Breast epithelium (tissue), 4 donors: ENCODE measurements at places on chromosomes 6 and 20. TPM values are rescaled to one million over a fixed set of nuclear protein-coding genes. Genes with fewer than 3 reads are reported as not detected.

The SAMD3 gene
- total RNA-seq = 1.2 TPM

The ZNF831 gene
- total RNA-seq = 1.6 TPM

The LRRC73 gene
- 0.29 TPM for total RNA-seq

The LAMA5 gene
- 53.3 TPM for total RNA-seq

The HTR1B gene
- 0.15 TPM for total RNA-seq

The ULBP3 gene
- total RNA-seq = 0.64 TPM

The PROKR2 gene
- total RNA-seq = not detected

The CLDN20 gene
- total RNA-seq = not detected

The LY6G6F gene
- not detected for total RNA-seq

GRCh38 chr6:66605011-66605410 lies 898.0 kb upstream of the EYS start:
- DNase-seq = no peak

DNA sequence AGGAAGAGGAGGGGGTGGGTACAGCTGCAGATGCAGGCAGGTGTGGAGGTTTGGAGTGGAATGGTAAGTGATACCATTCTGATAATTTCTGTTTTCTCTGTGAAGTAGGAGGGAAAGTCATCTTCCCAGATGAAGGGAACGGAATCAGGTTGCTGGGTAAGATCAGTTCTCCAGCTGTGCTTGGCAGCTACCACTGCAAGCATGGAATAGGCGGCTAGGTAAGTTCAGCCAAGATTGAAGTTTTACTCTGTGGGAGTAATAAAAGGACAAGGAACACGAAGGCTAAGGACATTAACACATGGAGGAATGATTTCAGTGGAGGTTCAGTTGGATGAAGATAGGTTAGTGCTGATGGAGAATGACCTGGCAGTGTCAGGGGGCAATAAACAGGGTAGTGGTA lies 128.3 kb downstream of the CARMIL1 start:
- no peak for DNase-seq

DNA sequence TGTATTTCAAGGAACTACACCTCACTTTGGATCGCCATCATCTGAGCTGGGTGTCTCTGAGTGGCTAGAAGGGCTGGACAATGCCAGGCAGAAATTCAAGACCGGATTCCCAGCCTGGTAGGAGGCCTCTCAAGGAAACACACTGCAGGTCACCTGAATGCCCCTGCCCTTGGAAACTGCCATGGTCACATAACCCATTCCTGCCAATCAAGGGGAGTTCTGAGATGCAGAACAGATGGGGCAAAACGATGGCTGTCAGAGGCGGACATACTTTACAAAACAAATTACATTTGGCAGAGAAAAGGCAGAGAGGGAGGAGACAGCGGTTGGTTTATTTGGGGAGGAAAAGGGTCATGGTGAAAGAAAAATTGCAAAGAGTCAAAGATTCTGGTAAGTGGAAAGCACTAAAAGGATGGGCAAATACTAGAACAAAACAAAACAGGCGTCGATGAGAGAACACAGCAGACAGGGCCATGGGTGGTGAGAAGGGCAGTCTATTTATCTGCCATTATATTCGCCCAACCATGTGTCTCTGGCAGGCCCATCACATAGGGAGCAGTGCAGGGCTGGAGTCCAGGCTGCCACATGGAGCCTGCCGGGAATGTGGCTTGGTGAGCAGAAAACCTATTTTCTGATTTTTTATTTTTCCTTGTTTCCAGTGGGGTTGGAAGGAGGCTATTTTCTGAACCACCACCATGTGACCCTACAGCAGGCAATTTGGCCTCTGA lies 13.5 kb downstream of the BEND3 start:
- no peak for DNase-seq

GRCh38 chr20:20603339-20603990 lies 109.0 kb downstream of the RALGAPA2 start:
- DNase-seq = no peak

DNA sequence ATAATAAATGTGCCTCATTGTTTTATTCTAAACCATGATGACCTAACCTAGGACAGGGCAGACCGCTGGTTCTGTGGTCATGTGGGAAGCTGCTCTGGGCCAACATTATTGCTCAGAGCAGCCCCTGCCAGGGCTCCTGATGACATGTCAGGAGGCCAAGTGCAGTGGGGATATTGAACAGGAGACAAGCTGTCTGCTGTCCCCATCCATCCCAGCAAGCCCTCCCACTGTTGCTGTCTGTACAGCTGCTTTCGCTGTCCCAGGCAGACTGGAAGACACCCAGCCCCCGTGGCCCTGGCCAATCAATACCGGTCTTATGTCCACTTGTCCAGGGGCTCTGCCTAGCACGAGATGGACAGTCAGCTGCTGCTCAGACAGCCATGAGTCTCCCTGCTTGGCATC lies 43.2 kb upstream of the FNDC1 start:
- no peak for DNase-seq

- DNase-seq = no peak
Measured at GRCh38 chr6:135230711-135231468, 49.8 kb downstream of the MYB start.

DNA sequence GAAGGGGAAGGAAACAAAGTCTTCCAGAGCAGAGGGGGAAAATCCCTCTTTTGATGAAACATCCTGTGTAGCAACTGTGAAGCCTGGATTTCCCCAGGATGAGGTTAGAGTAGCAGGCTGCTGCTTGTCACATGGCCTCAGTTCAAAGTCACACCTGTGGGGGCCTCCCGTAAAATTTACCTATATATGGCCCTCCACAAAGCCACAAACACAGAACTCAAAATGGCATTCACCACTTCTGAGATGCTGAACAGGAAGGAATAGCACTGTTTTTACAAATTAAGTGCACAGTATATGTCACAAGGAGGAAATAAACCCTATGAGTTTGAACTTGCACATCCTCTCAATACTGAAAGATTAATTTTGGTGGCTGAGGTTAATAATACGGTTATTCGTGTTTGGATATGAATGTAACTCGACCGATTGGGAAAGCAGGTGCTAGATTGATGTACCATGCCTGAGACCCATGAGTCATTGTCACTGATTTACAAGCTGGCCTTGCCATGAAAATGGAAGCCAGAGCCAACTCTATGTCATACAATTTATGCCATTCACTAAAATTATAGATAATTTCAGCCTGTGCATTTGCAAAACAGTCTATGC lies 70.6 kb downstream of the SGK1 start:
- DNase-seq = no peak

- no peak for DNase-seq
Measured at GRCh38 chr6:40383348-40384115, 203.6 kb downstream of the LRFN2 start.

- DNase-seq = no peak
Measured at GRCh38 chr20:24814556-24815195, 134.4 kb upstream of the CST7 start.

DNA sequence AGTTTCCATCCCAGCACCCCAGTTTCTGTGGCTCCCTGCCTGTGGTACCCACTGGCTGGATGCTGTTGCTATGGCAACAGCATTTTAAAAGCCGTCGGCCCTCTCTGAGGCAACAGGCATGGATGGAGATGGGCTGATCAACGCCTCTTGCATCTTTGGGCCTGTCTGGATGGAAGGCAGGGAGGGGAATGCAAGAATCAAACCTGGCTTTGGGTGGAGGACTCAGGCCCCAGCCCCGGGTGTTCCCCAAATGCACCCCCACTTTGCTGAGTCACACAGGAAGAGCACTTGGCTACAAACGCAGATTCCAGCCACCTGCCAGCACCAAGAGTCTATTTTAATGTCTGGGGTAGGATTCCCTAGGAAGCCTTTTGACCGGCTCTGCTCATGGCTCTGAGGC lies 45.7 kb upstream of the TGM2 start:
- DNase-seq = no peak

- no peak for DNase-seq
Measured at GRCh38 chr6:37916675-37917074, 97.1 kb downstream of the ZFAND3 start.

DNA sequence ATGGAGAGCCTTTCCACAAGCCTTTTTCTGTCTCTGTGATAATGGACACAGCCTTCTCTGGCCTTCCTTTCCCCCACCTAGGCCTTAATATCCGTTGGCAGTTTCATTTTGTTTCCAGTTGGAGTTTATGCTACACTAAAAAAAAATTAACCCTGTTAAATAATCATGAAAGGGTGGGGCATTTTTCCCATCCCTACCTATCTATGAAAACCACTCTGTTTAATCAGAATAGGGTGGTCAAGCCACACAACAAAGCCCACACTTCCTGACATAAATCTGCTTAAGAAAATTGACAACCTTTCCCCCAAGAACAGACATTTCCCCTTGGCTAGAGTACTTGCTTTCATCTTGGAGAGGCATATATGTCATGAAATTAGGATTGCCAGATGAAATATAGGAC lies 14.2 kb downstream of the TXLNB start:
- no peak for DNase-seq

DNA sequence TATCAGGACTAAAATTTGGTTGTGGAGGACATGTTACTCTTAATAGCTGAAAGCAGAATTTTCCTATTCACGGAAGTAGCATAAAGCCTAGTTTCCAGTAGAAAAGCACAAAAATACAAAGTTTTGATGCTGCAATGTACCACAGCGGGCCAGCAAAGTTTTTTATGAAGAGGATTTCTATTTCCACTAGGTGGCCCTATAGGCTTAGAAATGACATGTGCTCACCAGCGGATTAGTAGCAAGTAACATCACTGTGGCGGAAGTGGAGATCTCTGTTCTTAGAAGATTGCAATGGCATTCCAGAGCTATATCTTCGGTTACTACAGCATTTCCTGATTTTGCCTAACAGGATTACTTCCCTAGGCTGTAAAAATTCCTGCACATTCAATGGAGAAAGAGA lies 1219.0 kb upstream of the EYS start:
- DNase-seq = no peak

GRCh38 chr6:36053878-36054277 lies 26.3 kb downstream of the MAPK14 start:
- no peak for DNase-seq

GRCh38 chr20:11091511-11091910 lies 417.7 kb upstream of the JAG1 start:
- no peak for DNase-seq
